ENCODE measurements at places on chromosomes 2 and 18. TPM values are rescaled to one million over a fixed set of nuclear protein-coding genes. Genes with fewer than 3 reads are reported as not detected.

The AMER3 gene
- not detected for total RNA-seq

The ADD2 gene
- total RNA-seq: not detected

The AOX1 gene
- total RNA-seq: 76.4 TPM

The TRIM54 gene
- total RNA-seq: not detected

The ARID5A gene
- total RNA-seq: 7.6 TPM

The ALPP gene
- not detected for total RNA-seq

The SULT1C4 gene
- not detected for total RNA-seq

The TMEFF2 gene
- under 0.01 TPM for total RNA-seq

The IL1F10 gene
- not detected for total RNA-seq

The BCL2L11 gene
- 8.0 TPM for total RNA-seq

DNA sequence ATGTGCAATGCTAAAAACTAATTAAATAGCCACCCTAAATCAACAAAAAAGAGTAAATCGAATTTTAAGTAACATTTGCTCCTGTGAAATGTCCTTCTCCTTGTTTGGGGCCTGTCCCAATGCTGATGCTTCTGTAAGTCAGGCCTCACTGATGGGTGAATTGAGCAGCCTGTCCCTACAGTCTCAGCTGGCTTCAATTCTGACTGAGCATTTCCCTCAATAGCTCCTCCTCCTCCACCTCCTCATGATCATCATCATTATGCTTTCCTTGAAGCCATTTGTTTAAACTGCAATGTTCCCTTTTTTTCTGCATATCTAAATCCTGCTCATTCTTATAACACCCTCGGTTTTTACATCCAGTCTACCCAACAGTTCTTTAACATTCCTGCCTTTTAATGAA lies 137.2 kb upstream of the CELF4 start:
- no peak for DNase-seq
- H3K36me3 ChIP-seq: no peaks in the 10 kb centered on the region
- H3K4me3 ChIP-seq: no peak overlapping the region
- no peak overlapping the region for H3K27ac ChIP-seq

DNA sequence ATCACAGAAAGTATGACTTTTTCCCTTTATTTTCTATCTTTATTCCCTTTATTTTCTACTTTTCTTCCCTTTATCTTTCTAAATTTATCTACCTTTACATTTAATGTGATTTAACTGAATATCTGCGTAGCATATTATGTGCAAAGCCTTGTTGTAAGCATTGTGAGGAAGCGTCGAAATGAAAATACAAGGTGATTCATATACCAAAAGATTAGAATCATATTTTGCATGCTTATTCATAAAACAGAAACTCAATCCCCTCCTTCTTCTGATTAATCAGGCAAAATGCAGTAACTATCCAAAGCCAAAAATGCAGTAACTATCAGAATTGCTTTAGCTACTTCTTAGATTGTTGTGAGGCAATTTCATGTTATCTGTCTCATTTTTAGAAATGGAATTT lies 393.0 kb downstream of the CDH19 start:
- no peak overlapping the region for H3K27ac ChIP-seq
- H3K4me3 ChIP-seq: no peak overlapping the region
- H3K4me1 ChIP-seq: no peaks in the 10 kb centered on the region
- no peaks in the 10 kb centered on the region for H3K36me3 ChIP-seq

DNA sequence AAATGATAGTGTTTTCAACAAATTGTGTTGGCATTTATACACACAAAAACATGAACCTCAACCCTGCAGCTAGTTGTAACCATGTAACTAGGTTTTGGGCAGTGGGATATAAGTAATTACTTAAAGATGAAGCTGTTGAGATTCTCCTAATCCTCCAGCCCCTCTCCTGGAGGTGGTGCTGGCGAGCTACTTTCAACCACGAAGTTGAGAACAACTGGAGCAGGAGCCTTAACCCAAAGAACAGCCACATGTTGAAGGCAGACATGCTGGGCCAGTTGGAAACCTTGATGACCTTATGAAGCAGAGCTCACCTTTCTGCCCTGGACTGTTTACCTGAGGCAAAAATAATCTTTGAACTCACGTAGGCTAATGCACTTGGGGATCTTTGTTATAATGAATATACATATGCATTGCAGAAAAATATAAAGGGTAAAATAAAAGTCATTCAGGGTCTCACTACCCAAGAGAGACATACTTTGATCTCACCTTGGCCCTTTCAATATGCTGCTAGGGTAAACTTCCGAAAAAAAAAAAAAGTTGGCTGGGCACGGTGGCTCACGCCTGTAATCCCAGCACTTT lies 89.6 kb upstream of the NPAS2 start:
- peaks cover 14% of the 10 kb centered on the region for H3K27me3 ChIP-seq
- no peak overlapping the region for H3K4me3 ChIP-seq
- no peaks in the 10 kb centered on the region for H3K36me3 ChIP-seq
- H3K27ac ChIP-seq: no peak overlapping the region

DNA sequence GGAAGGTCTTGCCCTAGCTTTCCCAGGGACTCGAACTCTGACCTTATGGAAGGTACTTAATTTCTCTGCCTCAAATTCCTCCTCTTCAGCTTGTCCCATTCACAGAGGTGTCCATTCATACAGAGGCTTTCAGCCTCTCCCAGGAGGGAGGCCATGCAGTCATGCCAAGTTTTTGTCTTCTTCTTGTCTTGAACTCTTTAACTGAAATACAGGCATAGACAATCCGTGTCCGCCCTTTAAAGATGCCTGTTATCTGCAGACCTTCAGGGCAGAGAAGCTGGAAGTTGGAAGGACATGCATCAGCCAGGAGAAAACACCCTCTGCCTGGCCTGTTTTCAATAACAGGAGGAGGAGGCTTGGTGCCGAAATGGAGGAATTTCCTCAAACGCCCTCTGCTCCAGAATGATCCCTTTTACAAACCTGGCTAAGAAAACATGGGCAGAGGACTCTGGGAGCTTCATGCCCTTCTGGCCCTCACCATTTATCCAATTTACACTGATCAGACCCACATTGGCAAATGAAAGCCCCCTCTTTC lies 308.3 kb downstream of the MYCN start:
- H3K4me3 ChIP-seq: no peak overlapping the region
- no peaks in the 10 kb centered on the region for H3K36me3 ChIP-seq
- no peak for DNase-seq
- no peaks in the 10 kb centered on the region for H3K4me1 ChIP-seq
- no peaks in the 10 kb centered on the region for H3K27me3 ChIP-seq

- H3K27me3 ChIP-seq: no peaks in the 10 kb centered on the region
- no peaks in the 10 kb centered on the region for H3K36me3 ChIP-seq
- no peak overlapping the region for H3K4me3 ChIP-seq
- H3K27ac ChIP-seq: no peak overlapping the region
- no peaks in the 10 kb centered on the region for H3K4me1 ChIP-seq
These were observed 104.4 kb upstream of the SOX11 start for GRCh38 chr2:5587766-5588165.

DNA sequence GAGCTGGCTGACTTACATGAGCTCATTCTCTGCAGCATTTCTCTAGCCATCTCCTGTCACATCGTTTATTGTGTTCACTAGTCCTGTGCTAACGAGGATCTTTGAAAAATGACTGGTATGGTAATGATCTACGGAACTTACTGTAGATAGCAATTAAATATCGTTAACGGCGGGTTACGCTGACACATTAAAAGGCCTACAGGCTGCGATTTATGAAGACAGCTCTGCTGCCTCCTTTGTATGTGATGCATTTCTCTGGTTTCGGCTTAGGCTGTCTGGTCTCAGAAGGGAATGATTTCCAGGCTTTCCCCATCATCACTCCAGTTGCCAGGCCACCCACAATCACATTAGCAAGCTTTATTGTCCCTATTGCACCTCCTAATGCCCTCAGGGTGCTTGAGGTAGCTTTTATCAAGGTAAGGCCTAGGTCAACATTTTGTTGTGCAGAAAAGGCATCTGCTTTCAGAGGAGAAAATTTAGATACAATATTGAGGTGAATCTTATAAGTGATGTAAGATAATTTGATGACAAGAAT lies 284.4 kb downstream of the SOX11 start:
- H3K27ac ChIP-seq: no peak overlapping the region
- H3K4me1 ChIP-seq: no peaks in the 10 kb centered on the region
- no peaks in the 10 kb centered on the region for H3K27me3 ChIP-seq
- H3K36me3 ChIP-seq: no peaks in the 10 kb centered on the region

DNA sequence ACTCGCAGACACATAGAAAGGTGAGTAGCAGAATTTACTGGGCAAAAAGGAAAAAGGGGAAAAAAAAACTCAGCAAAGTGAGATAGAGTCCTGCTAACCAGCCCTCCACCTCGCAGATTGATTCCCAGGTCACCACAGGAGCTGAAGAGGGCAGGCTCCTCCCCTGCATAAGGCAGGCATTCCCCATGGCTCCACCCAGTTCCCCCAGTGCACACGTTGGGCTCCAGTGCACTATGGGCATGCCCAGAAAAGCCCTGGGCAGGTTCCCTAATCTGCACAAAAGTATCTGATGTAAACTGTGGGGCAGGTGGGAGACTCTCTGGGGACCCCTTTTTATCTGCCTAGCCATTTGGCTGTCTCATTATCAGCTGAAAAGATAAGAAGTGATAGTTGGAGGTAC lies 461.2 kb upstream of the TMEFF2 start:
- H3K4me1 ChIP-seq: no peaks in the 10 kb centered on the region
- H3K27me3 ChIP-seq: no peaks in the 10 kb centered on the region
- no peak overlapping the region for H3K27ac ChIP-seq
- DNase-seq: no peak
- H3K4me3 ChIP-seq: no peak overlapping the region

GRCh38 chr2:61906186-61906470 lies 654 bp downstream of the COMMD1 start:
- no peak for DNase-seq
- H3K27me3 ChIP-seq: no peaks in the 10 kb centered on the region
- H3K4me1 ChIP-seq: peaks cover 10% of the 10 kb centered on the region
- H3K27ac ChIP-seq: peak overlapping the region; percentile 68
- peak overlapping the region; percentile 96 for H3K4me3 ChIP-seq

GRCh38 chr18:21896732-21897336 lies 156.2 kb downstream of the MIB1 start:
- no peak overlapping the region for H3K27ac ChIP-seq
- no peaks in the 10 kb centered on the region for H3K36me3 ChIP-seq
- H3K4me1 ChIP-seq: no peaks in the 10 kb centered on the region
- H3K4me3 ChIP-seq: no peak overlapping the region

DNA sequence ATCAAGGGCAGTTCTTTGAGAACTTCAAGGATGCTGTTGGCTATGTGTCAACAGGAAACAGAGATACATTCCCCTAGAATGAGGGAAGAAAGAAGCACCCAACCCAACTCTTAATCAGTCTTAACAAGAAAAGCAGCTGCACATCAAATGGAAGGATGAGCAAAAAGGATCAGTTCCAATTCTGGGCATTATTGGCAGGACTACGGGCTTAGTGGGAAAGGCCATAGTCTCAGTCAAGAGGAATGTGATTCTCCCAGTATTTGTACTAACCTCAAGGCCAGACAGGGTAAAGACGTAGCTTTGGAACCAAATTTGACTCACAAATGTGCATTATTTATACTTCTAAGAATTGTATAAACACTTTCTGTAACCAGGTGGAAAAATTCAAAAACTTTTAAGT lies 18.2 kb downstream of the BMP10 start:
- no peaks in the 10 kb centered on the region for H3K4me1 ChIP-seq
- no peak for DNase-seq
- H3K4me3 ChIP-seq: no peak overlapping the region
- H3K27me3 ChIP-seq: peaks cover 41% of the 10 kb centered on the region

DNA sequence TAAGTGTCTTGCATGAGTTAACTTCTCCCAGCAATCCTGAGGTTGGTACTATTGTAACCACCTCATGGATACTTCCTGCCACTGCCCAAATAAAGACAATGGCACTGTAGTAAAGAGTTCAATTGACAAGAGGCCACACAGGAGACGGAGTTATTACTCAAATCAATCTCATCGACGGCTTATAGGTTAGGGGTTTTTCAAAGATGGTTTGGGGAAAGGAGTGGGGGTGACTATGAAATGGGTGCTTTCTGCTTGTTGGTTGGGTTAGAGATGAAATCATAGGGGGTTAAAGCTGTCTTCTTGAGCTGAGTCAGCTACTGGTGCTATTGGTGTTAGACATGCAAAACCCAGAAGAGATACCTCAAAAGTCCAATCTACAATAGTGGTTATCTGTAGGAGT lies 1258.0 kb upstream of the ZEB2 start:
- H3K36me3 ChIP-seq: no peaks in the 10 kb centered on the region
- H3K4me3 ChIP-seq: no peak overlapping the region
- no peaks in the 10 kb centered on the region for H3K27me3 ChIP-seq
- no peak overlapping the region for H3K27ac ChIP-seq

- DNase-seq: no peak
- no peaks in the 10 kb centered on the region for H3K27me3 ChIP-seq
- peaks cover 28% of the 10 kb centered on the region for H3K36me3 ChIP-seq
- no peak overlapping the region for H3K27ac ChIP-seq
- peaks cover 25% of the 10 kb centered on the region for H3K4me1 ChIP-seq
These were observed 47.5 kb downstream of the EPAS1 start for GRCh38 chr2:46344706-46345105.

DNA sequence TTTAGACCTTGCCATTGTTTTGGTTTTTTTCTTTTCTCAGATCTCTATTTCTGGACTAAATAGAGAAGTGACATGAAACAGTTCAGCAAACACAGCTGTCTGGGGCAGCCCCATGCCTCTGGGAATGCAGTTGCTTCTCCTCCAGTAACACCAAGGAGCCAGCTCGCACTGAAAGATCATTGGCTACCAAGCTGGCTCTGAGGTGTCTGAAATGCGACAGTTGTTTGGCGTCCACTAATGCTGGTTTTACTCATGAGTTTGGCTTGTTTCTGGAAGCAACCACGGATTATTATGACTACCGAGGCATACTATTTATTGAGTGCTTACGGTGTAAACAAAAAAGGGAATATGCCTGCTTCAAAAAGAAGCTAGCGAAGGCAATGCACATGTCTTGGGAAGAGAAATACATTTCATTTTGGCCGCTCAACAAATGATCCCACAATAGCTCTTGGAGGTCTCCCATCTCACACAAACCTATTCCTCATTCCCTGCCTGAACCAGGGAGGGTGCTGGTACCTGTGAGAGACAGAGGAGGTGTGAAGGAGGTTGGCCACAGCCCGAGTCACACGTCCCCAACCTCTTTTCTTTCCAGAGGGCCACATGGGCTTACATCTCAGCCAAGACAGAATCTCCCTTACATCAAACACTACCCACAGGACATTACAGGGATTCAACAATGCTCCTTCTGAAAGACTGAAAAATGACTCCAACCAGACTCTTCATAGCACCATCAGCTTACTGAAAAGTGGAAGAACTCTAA lies 37.5 kb upstream of the NEB start:
- H3K4me3 ChIP-seq: no peak overlapping the region
- no peaks in the 10 kb centered on the region for H3K36me3 ChIP-seq
- no peak overlapping the region for H3K27ac ChIP-seq
- DNase-seq: no peak

DNA sequence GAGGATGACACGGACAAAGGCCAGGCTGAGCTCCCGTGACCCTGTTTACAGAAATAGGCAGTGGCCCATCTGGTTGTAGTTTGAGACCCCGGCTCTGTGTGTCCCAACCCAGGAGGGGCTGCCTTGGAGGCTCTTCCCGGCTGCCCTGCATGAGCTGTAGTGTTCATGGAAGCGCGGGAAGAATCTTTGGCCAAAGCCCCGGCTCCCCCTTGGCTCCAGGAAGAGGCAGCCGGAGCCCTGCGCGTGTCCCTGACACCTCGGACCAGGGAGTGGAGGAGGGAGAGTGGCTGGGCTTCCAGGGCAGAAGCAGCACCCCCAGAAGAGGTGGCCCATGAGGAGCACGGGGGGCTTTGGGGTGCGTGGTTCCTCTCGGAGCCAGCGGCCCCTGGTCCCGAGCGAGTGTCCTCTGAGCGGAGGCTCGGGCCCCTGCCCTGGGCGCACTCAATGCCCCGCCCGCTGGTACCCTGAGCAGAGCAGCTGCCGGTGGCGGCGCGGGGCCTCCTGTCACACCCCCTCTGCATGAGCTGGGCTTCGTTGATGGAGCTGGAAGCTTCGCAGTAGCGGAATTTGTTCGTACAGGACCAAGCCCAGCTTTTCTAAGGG lies 21.7 kb downstream of the GPR35 start:
- no peaks in the 10 kb centered on the region for H3K36me3 ChIP-seq
- H3K4me3 ChIP-seq: no peak overlapping the region
